ENCODE measurements at places on chromosomes 16 and 17. TPM values are rescaled to one million over a fixed set of nuclear protein-coding genes. Genes with fewer than 3 reads are reported as not detected.

GRCh38 chr16:73711406-73712080 lies 585.1 kb upstream of the PSMD7 start:
- no peak for DNase-seq

- DNase-seq = no peak
These were observed 12.0 kb upstream of the CFDP1 start for GRCh38 chr16:75445298-75445697.

DNA sequence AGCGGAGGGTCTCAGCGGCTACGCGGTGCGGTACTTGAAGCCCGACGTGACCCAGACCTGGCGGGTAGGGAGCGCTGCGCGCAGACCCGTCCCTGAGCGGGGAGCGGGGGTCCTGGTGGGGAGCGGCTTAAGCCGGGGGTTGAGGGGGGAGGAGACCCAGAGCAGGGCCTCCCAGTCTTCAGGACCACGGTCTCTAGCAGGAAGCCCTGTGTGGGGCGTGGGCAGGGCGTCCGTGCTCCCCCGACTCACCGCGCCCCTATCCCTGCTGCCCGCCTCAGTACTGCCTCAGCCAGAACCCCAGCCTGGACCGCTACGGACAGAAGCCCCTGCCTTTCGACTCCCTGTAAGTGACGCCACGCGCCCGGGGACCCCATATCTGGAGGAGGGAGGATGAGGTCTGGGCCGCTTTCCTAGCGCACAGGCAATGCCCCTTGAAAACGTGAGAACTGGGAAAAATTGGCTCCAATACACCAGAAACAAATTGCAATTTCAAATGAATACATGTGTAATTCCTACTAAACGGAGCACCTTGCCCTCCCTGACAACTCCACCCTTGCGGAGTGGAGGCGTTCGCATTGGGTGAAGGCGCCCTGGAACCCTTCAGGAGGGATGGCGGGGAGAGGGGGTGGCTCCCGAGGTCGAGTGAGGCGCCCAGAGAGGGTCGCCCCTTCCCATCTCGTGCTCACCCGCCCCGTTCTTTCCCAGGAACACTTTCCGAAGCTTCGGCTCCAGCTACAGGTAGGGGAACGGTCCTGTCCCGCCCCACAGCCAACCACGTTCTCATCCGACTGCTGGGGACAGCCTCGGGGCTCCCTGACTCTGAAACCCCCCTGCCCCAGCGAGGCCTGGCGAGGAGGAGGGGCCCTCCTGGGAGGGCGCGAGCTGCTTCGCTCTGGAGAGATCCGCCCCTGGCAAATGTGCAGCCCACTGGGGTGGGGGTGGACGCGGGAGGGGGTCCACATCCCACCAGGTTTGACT lies 14.6 kb upstream of the CNGB1 start:
- DNase-seq = peak; percentile 9

DNA sequence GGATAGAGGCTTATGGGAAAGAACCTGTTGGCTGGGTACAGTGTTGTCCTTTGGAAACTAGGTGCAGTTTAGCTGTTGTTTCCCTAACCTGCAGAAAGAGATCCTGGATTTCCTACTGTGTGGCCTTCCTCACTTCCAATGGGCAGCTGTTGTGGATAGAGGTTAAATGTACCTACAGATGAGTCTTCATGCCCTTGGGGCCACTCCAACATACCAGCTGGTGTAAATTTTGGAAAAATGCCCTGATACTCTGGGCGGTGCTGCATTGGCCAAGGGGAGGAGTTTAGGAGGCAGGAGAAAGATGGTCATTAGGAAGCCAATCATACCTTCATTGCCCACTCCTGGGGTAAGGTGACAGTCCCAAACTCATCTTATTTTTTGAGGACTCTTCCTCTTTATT lies 70.2 kb downstream of the SNX11 start:
- no peak for DNase-seq

DNA sequence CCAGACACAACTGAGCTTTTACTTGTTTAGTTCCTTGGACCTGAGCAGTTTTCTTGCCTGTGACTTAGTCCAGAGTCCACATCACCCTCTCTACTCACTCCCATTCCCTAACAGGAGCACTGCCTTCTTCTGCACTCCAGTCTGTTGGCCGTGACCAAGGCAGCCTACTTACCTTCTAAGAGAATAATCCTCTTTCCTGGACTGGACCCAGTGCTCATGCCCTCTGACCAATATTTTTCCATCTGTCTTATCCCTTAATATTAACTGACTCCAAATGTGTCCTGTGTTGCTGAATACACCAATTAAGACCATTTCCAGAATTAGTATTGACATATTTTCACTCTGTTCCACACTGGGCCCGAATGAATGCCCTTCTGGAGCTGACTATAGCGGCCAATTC lies 681.0 kb upstream of the KIF2B start:
- DNase-seq = no peak

DNA sequence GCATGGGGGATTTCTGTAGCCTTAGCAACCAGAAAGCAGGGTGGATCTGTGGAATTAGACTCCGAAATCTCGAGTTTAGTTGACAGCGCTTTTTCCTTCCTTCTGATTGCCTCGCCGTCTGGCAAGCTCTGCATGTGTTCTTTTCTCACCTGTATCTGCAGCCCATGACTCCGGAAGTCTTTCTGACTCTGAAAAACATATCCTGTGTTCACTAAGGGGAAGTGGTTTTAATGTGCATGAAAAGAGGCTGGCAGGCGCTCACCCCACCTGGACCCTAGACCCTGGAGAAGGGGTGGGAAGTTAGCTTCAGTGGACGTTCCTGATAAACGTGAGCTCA lies 158.5 kb downstream of the RPTOR start:
- DNase-seq = no peak

DNA sequence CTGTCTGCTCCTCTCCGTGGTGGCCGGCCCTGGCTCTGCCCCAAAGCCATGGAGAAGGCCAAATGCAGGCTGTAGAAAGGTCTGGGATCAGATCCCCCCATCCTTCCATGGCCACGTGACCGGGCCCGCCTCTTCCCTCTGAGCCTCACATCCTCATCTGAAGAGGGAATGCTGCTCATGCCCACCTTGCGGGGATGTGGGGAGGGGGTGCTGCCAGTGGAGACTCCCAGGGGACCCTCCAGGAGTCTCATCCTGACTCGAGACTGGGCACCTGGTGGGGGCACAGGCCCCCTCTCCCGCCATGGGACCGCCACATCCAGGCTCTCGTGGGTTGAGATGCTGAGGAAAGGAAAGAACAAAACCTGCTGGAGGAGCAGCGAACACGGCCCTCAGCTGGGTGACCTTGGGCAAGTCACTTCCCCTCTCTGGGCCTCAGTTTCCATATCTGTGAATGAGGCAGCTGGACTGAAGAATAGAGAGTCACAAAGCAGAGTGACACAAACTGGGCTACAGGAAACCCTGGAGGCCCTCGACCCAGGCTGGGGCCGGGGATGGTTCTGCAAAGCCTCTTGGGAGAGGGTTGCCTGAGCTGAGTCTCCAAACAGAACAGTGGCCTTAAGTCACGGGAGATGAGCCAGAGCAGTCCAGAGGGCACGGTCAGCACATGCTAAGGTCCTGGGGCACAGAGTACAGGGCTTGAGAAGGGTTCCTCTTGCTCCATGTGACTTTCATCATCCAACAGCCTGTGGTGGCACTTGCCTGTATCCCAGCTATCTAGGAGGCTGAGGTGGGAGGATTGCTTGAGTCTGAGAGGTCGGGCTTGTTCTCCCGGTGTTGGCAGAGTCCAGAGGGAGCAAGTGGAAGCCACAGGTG lies 30.1 kb downstream of the SOCS1 start:
- no peak for DNase-seq

GRCh38 chr16:15490123-15490711 lies 55.8 kb downstream of the BMERB1 start:
- no peak for DNase-seq

DNA sequence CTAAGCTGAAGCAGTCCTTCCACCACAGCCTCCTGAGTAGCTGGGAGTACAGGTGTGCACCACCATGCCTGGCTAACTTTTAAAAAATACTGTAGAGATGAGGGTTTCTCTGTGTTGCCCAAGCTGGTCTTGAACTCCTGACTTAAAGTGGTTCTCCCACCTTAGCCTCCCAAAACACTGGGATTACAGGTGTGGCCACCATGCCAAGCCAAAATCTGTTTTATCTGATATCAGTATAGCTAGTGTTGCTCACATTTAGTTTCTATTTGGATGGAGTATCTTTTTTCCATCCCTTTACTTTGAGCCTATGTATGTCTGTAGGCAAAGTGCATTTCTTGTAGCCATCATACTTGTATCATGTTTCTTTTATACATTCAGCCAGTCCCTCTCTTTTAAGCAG lies 82.1 kb downstream of the BCAS3 start:
- no peak for DNase-seq

GRCh38 chr17:56186222-56186786 lies 33.0 kb downstream of the ANKFN1 start:
- DNase-seq = no peak

GRCh38 chr17:49762151-49762941 lies 1.6 kb downstream of the FAM117A start:
- peak; percentile 74 for DNase-seq

DNA sequence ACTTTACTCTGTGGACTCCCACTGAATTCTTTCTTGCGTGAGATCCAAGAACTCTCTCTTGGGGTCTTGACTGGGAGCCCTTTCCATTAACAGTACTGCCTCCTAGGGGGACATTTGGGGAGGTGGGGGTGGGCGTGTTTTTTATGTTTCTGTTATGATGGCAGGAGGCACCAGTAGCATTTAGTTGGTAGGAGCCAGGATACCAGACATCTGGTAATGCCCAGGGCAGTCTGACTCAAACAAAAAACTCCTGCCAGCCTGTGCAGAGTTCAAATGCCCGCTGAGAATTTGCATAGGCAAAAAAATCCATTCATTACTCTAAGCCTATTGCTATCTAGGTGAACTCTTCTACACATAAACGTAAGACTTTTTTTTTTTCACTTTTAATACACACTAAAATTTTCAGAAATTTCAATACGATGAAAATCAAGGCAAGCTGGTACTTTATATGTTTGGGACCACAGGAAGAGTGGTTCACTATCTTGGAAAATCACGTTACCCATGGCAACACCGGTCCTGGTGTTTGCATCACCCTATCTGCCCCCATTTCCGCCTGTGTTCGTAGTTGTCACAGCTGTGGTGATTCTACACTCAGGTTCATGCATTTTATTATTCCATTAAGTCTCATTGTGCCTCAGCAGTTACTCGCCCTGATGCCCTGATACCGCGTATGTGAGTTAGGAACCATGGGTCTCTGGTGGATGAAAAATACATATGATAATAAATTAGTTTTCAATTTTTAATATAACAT lies 121.1 kb upstream of the XYLT1 start:
- no peak for DNase-seq

- DNase-seq = no peak
These were observed at the start of gene HOXB9 for GRCh38 chr17:48626245-48627117. HOXB9 (minus strand) TSS chr17:48626358; CDS start chr17:48626269, 89 bp downstream.

DNA sequence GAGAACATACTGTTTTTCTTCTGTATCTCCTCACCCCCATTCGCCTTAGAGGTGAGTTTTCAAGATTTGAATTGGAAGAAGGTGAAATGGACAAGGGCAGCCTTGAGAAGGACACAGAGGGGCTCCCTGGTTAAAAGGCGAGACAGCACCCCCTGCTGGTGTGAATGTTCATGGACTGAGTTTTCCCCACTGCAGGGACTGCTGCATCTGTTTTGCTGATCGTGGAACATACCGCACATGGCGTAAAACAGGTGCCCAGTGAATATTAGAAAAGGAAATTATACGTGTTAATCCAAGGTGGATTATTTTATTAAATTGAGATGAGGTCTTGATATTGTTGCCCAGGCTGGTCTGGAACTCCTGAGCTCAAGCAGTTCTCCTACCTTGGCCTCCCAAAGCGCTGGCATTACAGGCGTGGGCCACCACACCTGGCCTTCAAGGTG lies 54.5 kb downstream of the NDE1 start:
- DNase-seq = peak; percentile 50

- DNase-seq = no peak
These were observed 176.2 kb downstream of the SNX29 start for GRCh38 chr16:12152740-12153139.

GRCh38 chr16:49921106-49921505 lies 65.2 kb upstream of the ZNF423 start:
- DNase-seq = no peak

- no peak for DNase-seq
These were observed 26.0 kb upstream of the C16orf95 start for GRCh38 chr16:87342978-87343752.

DNA sequence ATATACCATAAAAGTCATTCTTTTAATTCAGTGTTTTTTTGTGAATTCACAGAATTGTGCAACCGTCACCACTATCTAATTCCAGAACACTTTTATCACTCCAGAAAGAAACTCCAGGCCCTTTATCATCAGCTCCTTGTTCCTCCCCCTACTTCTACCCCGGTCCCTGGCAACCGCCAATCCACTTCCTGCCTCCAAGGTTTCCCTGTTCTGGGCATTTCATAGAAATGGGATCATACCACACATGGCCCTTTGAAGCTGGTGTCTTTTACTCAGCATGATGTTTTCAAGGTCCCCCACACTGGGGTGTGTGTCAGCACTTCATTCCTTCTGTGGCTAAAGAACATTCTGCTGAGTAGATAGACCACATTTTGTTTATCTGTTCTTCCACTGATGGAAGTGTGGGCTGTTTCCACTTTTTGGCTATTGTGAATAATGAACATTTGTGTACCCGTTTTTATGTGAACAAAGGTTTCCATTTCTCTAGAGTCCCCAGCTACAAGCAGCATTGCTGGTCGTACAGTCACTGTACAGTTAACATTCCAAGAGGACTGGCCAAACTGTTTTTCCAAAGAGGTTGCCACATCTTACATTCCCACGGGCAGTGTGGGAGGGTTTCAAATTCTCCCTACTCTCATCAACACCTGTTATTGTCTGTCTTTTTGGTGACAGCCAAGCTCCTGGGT lies 75.8 kb upstream of the ZNF469 start:
- peak; percentile 37 for DNase-seq

DNA sequence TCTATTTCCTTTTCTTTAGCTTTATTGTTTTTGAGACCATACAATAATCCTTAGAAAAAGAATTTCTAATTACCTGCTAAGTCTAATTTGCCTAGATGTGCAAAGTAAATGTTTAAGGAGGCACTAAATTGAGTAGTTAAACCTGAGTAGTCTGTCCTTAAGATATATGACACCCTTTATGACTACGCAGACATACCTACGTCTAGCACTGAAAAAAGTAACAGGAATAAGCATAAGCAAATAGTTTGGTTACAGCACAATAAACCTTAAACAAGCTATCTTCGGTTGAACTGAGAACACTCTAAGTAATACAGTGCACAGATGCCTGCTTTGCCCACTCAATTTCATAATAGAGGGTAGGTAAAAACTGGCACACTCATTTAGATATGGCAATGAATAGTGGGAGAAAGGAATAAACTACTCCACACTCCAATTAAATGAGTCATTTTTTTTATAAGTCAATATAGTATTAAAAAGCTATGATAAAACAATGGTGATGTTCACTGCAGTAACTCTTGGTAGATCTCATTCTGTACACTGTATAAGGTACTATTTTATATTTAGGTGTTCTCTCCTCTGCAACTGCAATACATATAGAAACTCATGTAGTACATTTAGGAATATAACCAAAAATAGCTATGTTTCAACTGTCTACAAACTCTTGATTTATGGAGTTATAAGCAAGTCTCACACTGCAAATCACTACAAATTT lies 19.7 kb upstream of the INTS2 start:
- no peak for DNase-seq

- DNase-seq = no peak
These were observed 842 bp upstream of the TEDC2 start for GRCh38 chr16:2458887-2459646.

Gene NXPH3
- total RNA-seq = not detected

Gene TBX21
- total RNA-seq = not detected

Gene CMTM3
- total RNA-seq = 1.1 TPM

Gene RHBDL1
- 14.0 TPM for total RNA-seq

Gene FSCN2
- 1.3 TPM for total RNA-seq

Gene SLC5A2
- total RNA-seq = not detected

Gene PMP22
- total RNA-seq = 2.6 TPM
